ENCODE measurements at places on chromosomes 4 and X. TPM values are rescaled to one million over a fixed set of nuclear protein-coding genes. Genes with fewer than 3 reads are reported as not detected.

DNA sequence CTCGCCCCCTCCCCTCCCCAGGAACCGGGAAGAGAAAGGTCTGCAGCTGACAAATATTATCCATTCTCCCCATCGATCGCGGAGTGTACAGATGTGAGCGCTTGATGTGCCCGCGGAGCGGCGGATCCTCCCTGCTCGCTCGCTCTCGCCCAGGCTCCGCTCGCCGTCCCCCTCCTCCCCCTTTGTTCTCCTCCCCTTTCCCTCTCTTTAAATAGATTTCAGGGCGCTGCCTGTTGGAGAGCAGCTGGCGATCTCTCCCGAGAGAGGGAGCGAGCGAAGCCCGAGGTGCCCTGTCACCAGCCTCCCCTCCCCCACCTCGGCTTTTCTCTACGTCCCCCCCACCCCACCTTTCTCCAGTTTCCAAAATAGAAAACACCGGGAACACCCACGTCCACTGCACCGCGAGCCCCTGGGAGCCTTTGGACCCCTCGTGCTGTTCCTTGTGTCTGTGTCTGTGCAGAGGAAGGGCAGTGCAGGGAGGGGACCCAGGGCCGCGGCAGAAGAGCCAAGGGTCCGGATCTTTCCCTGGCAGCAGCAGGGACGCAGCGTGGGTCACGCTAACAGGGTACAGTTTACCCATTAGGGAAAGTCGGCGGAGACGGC is 56.6 kb upstream of the BCOR start:
- H3K4me3 ChIP-seq: peak overlapping the region; percentile 37
- DNase-seq: no peak
- no peaks in the 10 kb centered on the region for H3K4me1 ChIP-seq
- H3K36me3 ChIP-seq: no peaks in the 10 kb centered on the region
- H3K27me3 ChIP-seq: no peaks in the 10 kb centered on the region

GRCh38 chr4:77367638-77368037 is 210.6 kb downstream of the CCNG2 start:
- no peaks in the 10 kb centered on the region for H3K36me3 ChIP-seq
- no peak overlapping the region for H3K27ac ChIP-seq
- no peaks in the 10 kb centered on the region for H3K4me1 ChIP-seq
- no peak for DNase-seq

- no peak overlapping the region for H3K27ac ChIP-seq
- no peaks in the 10 kb centered on the region for H3K4me1 ChIP-seq
- H3K4me3 ChIP-seq: no peak overlapping the region
- no peaks in the 10 kb centered on the region for H3K27me3 ChIP-seq
- no peak for DNase-seq
Observed at GRCh38 chrX:24748196-24748595, 54.5 kb downstream of the POLA1 start.

TLR1 gene
- 13.1 TPM for total RNA-seq

CTAG1B gene
- not detected for total RNA-seq
